ENCODE measurements at places on chromosomes 11 and 22.

- no peak for DNase-seq
Observed at GRCh38 chr11:102936864-102937509, 18.5 kb downstream of the MMP13 start.

DNA sequence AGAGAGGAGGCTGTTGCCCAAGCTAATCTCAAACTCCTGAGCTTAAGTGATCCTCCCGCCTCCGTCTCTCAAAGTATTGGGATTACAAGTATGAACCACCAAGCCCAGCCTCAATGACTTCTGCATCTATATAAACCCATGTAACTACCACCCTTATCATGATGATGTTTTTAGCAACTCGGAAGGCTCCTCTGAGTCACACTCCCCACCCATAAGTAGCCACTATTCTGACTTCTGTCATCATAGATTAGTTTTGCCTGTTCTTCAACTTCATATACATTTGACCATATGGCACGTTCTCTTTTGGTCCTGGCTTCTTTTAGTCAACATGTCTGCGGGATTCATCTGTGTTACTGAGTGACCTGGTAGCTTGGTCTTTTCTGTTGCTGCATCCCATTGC lies 6.4 kb upstream of the FOSL1 start:
- no peak for DNase-seq

- no peak for DNase-seq
Observed at GRCh38 chr11:62976109-62976508, 8.7 kb downstream of the SLC22A6 start.

DNA sequence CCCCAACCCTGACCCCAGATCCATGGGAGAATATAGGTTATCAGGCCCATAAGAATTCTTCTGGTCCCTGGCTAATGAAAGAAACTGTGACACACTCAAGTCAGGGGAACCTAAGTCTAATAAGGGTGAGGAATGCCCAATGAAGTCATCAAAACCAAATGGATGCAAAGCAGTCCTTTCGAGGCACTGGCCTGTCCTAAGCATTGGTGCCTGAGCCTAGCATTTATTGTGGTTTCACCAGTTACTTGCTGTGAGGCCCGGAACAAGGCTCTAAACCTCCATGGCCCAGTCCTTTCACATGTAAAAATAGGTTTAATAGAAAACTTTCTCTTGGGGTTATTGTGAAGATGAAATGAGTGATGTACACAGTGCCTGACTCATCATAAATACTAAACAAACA lies 712.6 kb downstream of the DLG2 start:
- DNase-seq: no peak

Data from caudate nucleus (tissue), 63 donors.